Fibroblast of the aortic adventitia (primary cell): ENCODE measurements at places on chromosomes 2 and 18. TPM values are rescaled to one million over a fixed set of nuclear protein-coding genes. Genes with fewer than 3 reads are reported as not detected.

DNA sequence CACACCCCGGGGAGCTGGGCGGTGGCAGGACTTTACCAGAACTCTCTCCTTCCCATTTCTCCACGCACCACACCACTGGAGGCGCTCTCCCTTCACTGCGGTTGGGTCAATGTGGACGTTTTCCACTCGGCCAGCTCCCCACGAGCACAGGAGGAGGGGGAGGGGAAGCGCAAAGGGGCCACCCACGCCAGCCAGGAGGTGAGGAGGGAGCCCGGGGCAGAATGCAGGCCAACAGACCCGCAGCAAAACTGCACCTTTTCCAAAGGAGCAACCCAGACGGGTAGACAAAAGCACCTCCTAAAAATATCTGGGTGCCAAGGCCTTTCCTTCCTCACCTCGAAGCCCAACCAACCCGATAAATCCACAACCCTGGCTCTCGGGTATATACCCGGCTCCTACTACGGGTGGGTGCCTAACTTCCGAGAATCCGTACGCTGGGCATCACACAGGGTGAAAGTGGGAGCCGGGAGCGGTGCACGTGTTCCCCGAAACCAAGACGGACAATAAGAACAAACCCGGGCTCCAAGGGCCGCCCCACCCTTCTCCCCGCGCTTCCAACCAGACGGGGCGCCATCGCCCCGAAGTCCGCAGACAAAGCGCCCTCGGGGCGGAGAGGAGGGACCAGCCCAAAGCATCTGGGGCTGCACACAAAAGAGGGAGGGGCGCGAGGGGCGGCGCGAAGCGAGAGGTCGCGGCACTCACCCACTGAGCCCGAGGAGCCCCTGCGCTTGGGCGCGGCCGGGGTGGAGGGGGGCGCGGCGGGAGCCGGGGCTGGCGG, 1.0 kb downstream of the RTN4 start:
- DNase-seq = peak; percentile 83

HES6 gene
- 1.6 and 6.6 TPM in 2 replicates for total RNA-seq

GRCh38 chr2:129884221-129884786, 95.2 kb upstream of the RAB6C start:
- DNase-seq = no peak

DNA sequence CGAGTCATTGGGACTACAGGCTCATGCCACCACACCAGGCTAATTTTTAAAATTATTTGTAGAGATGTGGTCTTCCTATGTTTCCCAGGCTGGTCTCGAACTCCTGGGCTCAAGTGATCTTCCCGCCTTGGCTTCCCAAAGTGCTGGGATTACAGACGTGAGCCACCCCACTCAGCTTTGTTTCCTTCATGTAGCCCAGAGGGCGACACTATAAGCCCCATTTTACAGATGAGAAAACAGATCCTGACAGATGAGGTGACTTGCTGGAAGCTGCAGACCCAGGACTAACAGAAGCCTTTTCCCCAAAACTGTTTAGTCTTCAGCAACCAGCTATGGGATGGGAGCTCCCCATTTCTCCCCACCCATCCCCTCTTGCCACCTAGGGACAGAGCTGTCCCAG, 7.2 kb upstream of the CTDSP1 start:
- no peak for DNase-seq
